ENCODE measurements at places on chromosomes 1 and 21. TPM values are rescaled to one million over a fixed set of nuclear protein-coding genes. Genes with fewer than 3 reads are reported as not detected.

The FNDC5 gene
- total RNA-seq: not detected

The SERTAD4 gene
- total RNA-seq: 2.9 TPM

The KCND3 gene
- 6.5 TPM for total RNA-seq

The FCRL5 gene
- total RNA-seq: under 0.01 TPM

The C1orf185 gene
- total RNA-seq: not detected

The CLCA4 gene
- not detected for total RNA-seq

The CPLANE2 gene
- 9.4 TPM for total RNA-seq

The ARMH1 gene
- total RNA-seq: 3.2 TPM

The TMEM240 gene
- total RNA-seq: 2.7 TPM

The KRTAP6-2 gene
- total RNA-seq: not detected

The TNFSF4 gene
- total RNA-seq: 1.1 TPM

The PLA2G2D gene
- not detected for total RNA-seq

The ADIPOR1 gene
- 104 TPM for total RNA-seq

The ZNF648 gene
- total RNA-seq: not detected

The EYA3 gene
- total RNA-seq: 13.3 TPM

The HSPA6 gene
- total RNA-seq: 0.88 TPM

The KMO gene
- total RNA-seq: under 0.01 TPM

The OPTC gene
- total RNA-seq: not detected

The DPH2 gene
- 10.3 TPM for total RNA-seq

The NFASC gene
- total RNA-seq: 36.9 TPM

The AK5 gene
- 38.3 TPM for total RNA-seq

The FMO4 gene
- total RNA-seq: 8.5 TPM

The CFHR5 gene
- not detected for total RNA-seq

The CD1D gene
- total RNA-seq: under 0.01 TPM

The HRNR gene
- total RNA-seq: not detected

The SWT1 gene
- total RNA-seq: 6.9 TPM

The MFN2 gene
- 46.0 TPM for total RNA-seq

The SMCP gene
- total RNA-seq: not detected

The DFFB gene
- total RNA-seq: 5.1 TPM

The OR2L8 gene
- total RNA-seq: not detected

The S100A14 gene
- 0.36 TPM for total RNA-seq

The JAM2 gene
- 0.88 TPM for total RNA-seq

The LCE6A gene
- not detected for total RNA-seq

The A3GALT2 gene
- total RNA-seq: under 0.01 TPM

The TCHHL1 gene
- not detected for total RNA-seq

The SYCP1 gene
- total RNA-seq: not detected

The CXADR gene
- total RNA-seq: 0.36 TPM

The KRTAP24-1 gene
- not detected for total RNA-seq

The TNNI3K gene
- 0.72 TPM for total RNA-seq

The KCNK1 gene
- 4.7 TPM for total RNA-seq

The KCNN3 gene
- total RNA-seq: under 0.01 TPM

The SELENBP1 gene
- total RNA-seq: 28.3 TPM

The FAM72C gene
- 0.59 TPM for total RNA-seq

The SMIM1 gene
- total RNA-seq: not detected

The SPOCD1 gene
- total RNA-seq: 58.6 TPM

The SHISA4 gene
- total RNA-seq: 27.1 TPM

The ZBTB7B gene
- 23.5 TPM for total RNA-seq

The KANK4 gene
- total RNA-seq: under 0.01 TPM

The SLC35F3 gene
- not detected for total RNA-seq

Measured in osteoblast (primary cell).